ENCODE measurements at places on chromosomes 3 and 15.

DNA sequence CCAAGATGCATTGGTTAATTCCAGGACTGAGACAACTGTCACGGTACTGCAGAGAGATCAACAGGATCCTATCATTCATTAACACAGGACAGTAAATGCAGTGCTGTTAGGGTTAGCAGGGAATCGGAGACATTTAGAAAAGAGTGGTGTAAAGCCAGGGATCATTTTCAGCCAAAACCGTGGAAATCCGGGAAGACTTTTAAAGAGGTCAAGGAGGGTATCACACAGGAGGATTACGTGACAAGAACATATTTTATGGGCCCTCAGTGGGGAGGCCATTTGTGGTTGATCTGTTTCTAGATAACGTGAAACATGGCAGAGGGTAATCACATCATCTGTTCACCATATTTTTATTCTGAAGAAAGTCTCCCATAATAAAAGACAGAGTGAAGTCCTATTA is 216.1 kb downstream of the PTPRG start:
- DNase-seq, result no peak

GRCh38 chr3:189365609-189366564 is 194.1 kb downstream of the TPRG1 start:
- no peak for DNase-seq

DNA sequence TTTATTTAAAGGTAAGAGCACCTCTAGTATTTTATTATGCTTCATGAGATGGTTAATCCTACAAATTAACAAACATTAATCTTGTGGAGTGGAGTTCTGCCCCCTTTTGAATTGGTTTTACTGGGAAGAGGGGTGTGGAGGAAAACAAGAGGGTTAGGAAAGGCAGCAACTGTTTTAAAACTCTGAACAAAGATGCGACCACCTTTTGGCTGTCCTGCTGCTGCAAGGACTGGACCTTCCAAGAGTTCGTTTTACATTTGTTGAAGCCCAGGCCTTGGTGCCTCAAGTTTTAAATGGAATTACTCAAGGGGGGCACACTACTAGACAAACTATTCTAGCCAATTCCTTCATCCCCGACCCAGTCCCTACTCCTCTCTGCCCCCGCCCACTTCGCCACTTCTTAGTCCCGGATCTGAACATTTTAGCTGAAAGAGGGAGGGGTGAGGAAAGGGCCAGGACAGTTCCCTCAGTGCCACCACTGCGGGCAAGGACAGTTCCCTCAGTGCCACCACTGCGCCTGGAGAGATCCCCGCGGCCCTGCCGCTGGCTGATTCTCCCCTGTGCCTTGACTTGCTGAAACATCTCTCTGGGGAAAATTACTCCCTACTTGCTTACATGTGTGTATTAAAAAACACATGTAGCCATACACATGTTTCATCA is 11.2 kb downstream of the SOX2 start:
- DNase-seq, result no peak

GRCh38 chr15:92892201-92892555 is 7.9 kb upstream of the CHD2 start:
- DNase-seq, result no peak

DNA sequence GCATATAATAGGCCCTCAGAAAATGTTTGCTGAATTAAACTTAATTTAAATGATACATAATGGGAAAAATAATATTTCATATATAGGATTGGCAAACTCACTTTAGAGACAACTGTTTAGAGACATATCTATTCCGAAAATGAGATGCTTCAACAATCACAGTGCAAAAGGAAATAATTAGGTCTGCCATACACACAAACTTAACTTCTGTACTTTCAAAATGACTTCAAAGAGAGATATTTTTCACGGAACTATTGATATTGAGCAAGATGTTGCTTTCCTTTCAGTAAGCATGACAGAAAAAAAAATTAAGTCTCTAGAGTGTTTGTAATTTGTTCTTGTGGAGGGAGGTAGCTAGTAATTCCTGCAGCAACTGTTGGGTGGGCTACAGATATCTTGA is 769.5 kb downstream of the TUSC7 start:
- no peak for DNase-seq

- DNase-seq, result no peak
Observed at GRCh38 chr3:9779721-9780457, 10.1 kb upstream of the CAMK1 start.

DNA sequence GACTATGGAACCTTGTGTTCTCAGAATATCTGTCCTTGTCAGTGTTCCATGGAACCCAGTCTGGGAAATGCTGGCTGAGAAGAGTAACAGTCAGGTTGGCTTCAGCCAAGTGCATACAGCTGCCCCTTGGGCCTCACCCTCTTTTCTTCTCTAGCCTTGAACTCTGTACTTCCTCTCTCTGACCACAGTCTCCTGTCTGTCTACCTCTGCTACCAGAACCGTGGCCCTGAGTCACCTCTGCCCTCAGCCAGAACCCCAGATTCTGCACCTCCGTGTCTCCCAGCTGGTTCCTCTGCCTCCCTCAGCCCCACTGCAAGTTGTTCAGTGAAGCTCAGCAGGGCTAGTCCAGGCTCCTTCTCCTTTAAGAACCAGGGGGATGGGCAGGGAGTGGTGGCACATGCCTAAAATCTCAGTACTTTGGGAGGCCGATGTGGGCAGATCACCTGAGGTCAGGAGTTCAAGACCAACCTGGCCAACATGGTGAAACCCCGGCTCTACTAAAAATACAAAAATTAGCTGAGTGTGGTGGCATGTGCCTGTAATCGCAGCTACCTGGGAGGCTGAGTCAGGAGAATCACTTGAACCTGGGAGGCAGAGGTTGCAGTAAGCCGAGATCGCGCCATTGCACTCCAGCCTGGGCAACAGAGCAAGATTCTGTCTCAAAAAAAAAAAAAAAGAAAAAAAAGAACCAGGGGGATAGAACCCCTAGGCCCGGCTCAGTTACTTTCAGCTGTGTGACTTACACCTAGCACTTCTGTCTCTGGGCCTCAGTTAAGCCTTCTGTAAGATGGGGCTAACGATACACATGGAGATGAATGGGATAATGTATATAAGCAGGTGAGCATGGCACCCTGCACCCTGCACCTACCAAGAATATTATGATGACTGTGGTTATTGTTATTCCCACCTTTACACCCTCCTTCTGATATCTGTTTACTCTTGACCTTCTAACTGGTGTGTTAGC is 24.3 kb upstream of the TATDN2 start:
- DNase-seq, result no peak

- DNase-seq, result no peak
Observed at GRCh38 chr3:158743664-158744566, 11.7 kb upstream of the RARRES1 start.

GRCh38 chr15:65576664-65577063 is 34.3 kb downstream of the INTS14 start:
- DNase-seq, result no peak

DNA sequence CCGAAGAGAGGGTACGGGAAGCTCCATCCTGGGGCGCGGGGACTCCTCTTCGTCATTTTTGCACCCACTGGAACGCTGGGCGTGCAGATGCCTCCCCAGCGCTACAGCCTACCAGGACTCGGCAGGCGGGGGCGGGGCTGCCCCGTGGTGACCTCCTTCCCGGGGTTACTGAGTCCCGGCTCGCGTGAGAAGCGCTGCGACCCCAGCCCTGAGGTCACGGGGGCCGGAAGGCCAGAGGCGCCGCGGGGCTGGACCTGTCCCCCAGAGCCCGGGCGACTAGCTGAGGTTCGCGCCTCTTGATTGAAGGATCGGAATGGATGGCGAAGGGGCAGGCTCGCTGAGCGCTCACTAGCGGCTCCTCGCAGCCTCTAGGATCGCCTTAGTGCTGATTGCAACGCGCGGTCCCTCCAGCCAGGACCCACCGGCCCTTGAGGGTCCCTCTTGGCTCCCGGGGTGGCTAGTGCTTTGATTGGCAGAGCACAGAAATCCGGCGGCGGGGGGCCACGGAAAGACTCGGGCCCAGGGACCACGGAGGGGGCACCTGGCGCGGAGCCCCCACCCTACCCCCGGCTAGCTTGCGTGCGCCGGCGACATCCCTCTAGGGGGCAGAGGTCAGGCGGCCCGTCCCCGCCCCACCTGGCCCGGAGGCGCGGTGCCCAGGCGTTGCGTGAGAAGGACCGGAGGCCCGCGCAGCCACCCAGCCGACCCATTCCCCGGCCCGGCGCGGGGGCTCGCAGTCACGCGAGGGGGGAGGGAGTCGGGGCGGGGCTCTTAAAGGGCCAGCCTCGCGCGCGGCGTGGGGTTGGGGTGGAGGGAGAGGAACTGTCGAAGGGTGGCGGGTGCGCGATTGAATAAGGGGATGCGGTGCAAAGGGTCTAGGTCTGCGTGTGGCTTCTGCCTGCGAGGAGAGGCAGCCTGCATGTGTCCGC is 781 bp upstream of the CYP1A1 start:
- DNase-seq, result no peak

- DNase-seq, result no peak
Observed at GRCh38 chr15:70954171-70954570, 61.5 kb downstream of the LRRC49 start.

Data from esophagus squamous epithelium (tissue), 5 donors.